Activated B cell treated with CpG ODN at 0.5 μM for 24 hours (primary cell): ENCODE measurements at places on chromosomes 7 and 10.

DNA sequence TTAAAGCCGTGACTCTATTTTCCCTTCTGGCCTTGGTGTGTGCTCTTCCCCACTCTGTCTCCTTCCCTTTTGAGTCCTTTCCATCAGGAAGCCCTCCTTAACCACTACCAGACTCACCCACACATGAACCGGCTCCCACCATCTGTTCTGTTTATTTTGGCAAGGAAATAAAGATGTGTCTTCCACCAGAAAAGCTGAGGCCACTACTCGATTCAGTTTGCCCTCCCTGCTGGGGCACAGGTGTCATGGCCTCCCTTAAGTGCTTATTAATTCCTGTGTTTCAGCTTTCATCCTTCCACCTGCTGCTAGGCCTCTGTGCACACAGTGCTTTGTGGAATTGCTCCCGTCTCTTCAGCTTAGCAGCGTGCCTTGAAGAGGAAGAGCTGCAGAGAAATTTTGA, 16.7 kb downstream of the POR start:
- DNase-seq, result no peak

GRCh38 chr10:71695502-71696476, 23.8 kb downstream of the C10orf105 start:
- DNase-seq, result no peak

DNA sequence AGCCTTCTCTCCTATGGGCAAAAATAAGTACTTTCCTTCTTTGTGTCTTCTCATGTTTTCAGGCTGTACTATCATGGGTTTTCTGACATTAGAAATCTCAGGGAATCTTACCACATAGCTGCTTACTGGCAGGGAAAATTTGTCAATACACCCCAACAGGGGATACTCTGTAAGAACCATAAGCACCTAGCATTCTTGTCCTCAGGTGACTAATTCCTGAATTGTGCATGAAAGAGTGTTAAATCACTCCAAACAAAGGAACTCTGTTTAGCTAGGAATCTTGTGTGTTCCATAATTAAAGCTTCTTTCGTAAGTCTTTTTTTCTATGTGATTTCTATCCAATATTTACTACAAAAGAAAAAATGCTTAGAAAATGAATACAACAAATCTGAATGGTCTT, 206.7 kb upstream of the POT1 start:
- no peak for DNase-seq

GRCh38 chr7:5773661-5774086, 7.8 kb downstream of the RNF216 start:
- no peak for DNase-seq

GRCh38 chr7:15291699-15292098, 270.1 kb downstream of the AGMO start:
- no peak for DNase-seq

DNA sequence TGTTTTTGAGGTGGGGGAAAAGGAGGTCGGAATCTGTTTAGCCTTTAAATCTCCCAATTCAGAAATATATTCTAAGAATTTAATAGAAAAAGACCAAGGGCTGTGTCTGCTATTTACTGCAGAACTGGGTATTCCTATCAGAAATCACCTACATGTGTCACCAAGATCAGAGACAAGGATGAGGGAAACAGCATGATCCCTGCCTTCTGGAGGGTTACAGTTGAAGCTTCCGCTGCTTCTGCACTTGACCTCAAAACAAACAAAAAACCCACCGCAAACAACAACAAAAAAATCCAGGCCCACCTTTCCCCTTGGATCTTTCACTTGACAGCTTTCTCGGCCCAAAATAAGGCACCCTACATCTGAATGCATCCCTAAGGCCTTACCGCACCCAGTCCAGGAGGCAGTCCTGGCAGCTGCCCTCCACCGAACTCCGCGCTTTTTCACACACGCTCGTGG, 750 bp upstream of the CDK14 start:
- no peak for DNase-seq

GRCh38 chr7:91425149-91425548, 160.9 kb downstream of the FZD1 start:
- no peak for DNase-seq

DNA sequence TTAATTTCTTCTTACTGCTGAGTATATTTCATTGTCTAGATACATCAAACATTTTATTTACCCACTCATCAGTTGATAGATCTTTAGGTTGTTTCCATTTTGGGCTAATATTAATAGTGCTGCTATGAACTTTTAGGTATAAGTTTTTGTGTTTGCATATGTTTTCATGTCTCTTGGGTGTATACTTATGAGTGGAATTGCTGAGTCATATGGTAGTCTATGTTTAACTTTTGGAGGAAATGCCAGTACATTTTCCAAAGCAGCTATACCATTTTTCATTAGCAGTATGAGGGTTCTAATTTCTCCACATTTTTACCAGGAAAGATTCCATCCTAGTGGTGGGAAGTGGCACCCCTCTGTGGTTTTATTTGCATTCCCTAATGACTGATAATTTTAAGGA, 101.1 kb downstream of the ANKRD30A start:
- DNase-seq, result no peak

DNA sequence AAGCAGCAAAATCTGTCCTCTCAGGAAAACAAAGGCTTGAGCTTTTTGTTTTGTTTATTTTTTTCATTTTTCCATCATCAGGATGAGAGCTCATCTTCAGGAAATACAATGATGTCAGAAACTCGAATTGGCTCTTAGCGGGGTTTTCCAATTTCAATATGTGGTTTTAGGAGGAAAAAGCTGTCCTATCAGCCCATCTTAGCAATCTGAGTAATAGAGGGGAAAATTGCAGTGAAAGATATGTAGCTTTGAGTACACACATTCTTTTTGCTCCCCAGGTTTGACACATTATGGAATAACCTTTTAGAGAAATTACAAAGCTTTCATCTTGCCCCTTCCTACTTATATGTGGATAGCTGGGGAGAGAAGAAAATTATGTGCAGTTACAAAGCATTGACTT, 113.6 kb upstream of the MYO3A start:
- DNase-seq, result no peak

DNA sequence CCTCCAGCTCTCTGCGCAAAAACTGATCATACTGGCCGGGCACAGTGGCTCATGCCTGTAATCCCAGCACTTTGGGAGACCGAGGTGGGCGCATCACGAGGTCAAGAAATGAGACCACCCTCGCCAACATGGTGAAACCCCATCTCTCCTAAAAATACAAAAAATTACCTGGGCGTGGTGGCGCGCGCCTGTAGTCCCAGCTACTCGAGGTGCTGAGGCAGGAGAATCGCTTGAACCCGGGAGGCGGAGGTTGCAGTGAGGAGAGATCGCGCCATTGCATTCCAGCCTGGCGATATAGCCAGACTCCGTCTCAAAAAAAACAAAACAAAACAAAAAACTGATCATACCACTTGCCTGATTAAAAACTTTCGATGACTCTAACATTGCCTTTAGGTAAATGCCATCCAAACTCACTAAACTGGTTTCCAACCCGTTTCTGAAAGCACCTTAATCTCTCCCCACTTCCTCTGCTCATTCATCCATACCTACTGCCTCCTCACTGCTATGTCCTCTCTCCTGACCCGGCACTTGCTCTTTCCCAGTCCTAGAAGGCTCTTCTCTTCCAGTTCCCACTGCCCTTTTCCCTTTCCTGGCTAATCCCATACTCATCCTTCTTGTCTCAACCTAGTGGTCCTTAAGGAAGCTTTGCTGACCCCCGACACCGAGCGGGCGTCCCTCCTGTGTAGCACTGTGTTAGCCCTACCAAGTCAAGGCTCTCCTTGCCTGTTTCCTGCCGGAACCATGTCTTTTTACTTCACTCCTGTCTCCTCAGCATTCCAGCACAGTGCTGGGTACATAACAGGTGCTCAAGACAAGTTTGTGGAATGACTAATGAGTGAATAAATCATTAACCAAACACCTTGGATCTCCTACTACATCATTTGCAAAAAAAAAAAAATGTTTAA, 686 bp upstream of the MIOS start:
- DNase-seq, result no peak

DNA sequence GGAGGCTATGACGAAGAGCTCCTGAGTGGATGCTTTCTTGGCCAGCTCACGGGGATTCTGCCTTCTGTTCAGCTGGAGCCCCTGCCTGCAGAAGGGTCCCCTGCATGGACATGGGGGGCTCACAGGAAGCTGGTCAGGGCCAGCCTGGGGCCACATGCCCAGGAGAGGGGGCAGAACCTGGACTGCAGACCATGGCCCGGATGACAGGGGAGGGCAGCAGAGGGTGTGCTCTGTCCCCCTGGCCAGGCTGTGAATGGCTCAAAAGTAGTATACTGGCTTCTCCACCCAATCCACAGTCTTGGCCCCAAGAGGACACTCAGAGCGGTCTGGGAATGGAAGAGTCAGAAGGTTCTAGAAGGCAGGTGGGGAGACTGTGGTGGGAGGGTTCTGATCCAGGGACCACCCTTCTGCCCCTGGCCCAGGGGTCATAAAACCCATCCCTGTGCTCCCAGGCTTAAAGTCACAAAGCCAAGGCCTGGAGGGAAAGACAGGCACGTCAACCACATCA, 40.3 kb downstream of the PPIF start:
- DNase-seq, result no peak

GRCh38 chr7:28226003-28226402, 45.4 kb upstream of the JAZF1 start:
- DNase-seq, result no peak

DNA sequence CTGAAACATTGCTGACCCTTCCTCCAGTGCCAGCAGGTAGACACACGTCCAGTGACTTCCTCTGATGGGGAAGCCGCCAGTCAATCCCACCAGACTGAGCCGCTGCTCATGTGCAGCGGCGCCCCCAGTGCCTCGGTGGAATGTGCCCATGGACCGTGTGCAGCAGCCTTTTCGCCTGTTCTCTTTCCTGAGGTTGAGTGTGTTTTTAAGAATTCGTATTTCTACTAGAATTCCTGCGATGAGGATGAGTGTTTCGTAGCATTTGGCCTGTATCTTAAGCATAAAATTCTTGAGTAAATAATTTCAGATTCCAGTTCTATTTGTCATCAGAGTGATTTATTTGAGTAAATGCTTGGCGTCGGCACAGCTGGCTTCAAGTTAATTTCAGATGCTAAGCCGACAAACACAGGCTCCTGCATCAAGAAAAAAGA, 35.4 kb downstream of the BNIP3 start:
- no peak for DNase-seq

GRCh38 chr7:158028971-158029370, 558.7 kb downstream of the PTPRN2 start:
- DNase-seq, result no peak

DNA sequence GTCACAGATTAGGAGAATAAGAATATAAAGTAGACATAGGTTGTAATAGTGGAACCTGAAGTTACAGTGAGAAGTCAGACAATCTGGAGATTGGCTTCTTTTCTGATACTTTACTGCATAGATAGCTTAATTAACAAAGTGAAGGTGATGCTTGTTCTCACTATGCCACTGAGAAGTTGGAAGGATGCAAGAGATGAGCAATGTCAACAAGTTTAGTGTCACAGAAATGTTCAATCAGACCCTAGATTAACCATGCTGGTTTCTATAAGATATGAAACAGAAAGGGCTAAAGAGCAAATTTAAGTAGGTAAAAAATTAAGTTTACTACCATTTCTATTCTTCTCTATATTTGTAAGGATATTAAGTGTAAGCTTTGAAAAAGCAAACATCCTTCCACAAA, 838.6 kb upstream of the SORCS1 start:
- DNase-seq, result no peak

DNA sequence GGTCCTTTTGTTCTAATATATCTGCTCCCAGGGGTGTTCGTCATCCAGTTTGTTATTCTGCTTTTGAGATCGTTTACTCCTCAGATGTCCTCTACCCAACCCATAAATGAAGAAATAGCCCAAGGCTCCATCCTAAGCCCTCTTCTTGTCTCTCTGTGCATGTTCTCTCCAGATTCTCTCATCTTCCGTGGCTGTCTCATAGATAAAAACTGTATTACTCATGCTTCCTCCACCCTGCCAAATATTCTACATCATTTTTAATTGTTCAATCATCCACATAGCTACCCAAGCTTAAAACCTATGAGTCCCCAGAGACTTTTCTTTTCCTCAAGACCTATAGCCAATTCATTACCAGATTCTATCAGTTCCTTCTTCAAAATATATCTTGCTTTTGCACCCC, 44.9 kb downstream of the CAV1 start:
- DNase-seq, result no peak

- DNase-seq, result no peak
These were observed 17.7 kb upstream of the FXYD4 start for GRCh38 chr10:43353495-43354329.

DNA sequence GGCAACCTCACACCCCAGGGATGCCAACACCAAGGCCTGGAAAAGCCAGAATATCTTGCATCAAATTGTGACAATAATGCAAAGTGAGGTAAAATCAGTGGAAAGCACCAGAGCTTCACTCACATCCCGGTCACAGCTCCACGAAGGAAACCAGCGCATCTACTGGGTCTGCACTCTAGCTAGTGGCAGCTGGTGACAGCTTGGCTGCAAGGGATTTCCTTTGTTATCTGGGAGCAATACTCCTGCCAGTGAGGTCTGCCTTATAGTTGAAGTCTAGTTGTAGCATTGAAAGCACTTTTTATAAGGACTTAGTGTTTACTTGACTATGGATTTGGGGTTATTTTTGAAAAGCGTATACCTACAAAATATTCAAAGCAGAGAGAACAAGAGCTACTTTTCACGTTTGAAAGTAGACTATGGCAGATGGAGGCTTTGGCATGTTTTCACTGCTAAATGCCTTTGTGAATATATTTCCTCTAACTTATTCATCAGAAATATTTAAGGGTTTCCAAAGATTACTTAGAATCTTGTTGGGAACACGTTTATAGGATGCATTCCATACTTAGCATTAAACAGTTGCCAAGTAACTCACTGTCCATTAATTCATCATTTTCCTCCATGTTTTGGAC, 26.1 kb downstream of the WDFY4 start:
- DNase-seq, result no peak

- DNase-seq, result no peak
These were observed 157.4 kb downstream of the NXPH1 start for GRCh38 chr7:8590791-8591190.

DNA sequence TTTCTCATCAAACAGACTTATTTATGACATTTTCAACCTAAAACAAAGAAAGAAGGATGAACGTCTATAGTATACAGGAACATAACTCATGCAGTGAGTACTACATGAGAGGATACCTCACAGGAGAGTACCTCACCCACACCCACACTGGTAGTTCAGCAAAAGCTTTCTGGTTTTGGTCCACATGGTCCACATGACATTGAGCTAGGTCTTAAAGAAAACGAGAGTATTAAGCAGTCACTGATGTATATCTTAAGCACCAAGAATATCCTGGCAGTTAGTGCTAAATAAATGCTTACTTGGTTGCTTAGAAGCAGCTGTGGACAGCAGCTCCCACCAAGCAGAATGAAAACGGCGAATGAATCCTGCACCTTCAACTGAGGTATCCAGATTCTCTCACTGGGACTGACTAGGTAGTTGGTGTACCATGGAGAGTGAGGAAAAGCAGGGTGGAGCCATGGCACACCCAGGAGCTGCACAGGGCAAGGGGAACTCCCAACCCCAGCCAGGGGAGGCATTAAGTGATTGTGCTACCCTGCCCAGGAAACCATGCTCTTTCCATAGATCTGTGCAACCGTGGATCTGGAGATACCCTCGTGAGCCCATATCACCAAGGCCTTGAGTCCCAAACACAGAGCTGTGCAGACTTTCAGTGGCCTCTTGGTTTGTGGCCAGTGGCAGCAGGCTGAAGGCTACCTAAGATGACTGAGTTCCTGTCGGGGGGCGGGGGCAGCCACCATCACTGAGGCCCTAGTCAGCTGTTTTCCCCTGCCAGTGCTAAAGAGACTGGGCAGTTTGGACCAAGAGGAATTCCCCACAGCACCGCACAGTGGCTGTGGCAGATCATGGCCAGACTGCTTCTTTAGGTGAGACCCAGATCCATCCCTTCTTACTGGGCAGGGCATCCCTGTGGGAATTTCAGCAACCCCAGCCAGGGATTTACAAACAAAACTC, 143.4 kb downstream of the SGMS1 start:
- no peak for DNase-seq

GRCh38 chr10:63770523-63770922, 249.3 kb downstream of the REEP3 start:
- DNase-seq, result no peak
